Activated CD4-positive, CD25-positive, alpha-beta regulatory T cell treated with anti-CD3 and anti-CD28 coated beads, Interleukin-2, amount 50 U/mL, for 24 hours (primary cell): ENCODE measurements at places on chromosomes 5 and 9.

DNA sequence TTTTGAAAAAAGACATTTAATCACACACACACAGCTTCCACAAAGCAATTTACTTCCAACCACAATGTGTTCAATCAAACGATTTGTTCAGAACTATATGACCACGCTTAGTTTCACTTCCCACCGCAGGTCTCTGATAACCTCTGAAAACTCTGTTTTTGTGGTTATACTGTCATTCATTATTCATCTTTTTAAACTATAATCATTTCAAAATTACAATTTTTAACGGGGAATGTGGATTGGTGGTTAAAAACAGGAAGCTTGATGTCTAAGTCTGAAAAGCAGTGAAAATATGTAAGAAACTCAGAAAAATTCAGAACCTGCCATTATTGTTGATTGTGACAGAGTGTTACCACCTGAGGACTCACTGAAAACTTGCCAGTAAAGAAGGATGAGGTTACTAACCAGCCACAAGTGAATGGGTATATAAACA, 12.7 kb upstream of the TMEM174 start:
- ATAC-seq, result peak; percentile 96

- ATAC-seq, result no peak
Measured at GRCh38 chr5:100694100-100694499, 158.9 kb downstream of the FAM174A start.

DNA sequence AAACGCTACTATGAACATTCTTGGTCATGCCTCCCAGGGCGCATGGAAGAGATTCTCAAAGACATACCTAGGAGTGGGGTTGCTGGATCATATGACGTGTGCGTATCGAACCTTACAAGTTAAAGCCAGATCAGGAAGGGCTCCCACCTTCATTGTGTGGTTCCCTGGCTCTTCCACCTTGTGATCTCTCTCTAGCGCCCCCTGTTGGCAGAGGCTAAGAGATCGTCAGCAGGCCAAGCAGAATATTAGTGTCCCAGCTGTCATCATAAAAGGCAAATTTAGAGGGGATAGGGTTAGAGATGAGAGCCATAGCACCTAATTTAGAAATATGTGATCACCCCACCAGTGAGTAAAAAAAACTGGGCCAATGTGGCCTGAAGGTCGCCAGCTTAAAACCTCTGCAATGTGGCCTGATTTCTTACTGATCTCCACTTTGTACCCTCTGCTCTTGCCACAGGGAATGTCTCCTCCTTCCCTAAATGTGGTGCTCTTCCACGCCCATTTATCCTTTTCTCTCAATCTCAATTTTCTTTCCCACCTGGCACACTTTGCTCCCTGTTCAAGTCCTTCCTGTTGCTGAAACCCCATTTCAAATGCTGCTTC, 91.7 kb upstream of the SHB start:
- no peak for ATAC-seq

GRCh38 chr9:71763832-71764231, 4.5 kb downstream of the CEMIP2 start:
- ATAC-seq, result no peak

GRCh38 chr5:178993236-178993765, 1.8 kb downstream of the GRM6 start:
- no peak for ATAC-seq
